ENCODE measurements at places on chromosomes 12 and 14.

GRCh38 chr12:13045816-13046215, 1.6 kb downstream of the FAM234B start:
- no peak for DNase-seq

DNA sequence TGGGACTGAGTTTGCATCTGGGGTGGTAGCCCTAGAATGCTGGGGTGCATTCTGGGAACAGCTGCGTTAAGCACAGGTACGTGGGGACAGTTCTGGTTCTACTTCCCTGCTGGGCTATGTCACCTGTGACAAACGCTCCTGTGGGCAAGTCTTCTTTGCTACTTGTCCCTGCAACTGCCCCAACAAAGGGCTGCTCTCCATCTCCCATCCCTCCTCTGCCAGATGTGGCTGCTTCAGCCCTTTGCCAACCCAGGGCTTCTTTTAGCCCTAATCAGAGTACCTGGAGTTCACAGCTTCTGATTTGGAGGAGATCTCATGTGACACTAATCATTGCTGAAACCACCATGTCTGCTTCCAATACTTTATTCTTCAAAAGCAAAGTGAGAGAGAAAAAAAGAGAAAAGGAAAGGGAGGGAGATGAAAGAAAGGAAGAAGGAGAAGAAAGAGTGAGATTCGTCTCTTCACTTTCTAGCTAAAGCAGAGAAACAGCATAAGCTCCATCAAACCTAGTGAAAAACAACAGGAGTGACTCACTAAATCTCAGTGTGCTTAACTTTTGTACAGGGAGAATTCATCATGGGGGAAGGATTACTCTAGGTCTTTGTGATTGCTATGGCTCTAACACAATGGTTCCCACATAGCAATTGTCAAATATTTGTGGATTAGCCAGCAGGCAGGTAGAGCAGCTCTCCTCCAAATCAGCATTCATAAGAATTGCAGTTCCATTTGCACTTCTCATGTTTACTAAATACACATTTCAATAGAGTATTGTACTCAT, 174.8 kb downstream of the LRIG3 start:
- no peak for DNase-seq

- DNase-seq: no peak
Measured at GRCh38 chr14:101586531-101587430, 25.5 kb downstream of the DIO3 start.

- DNase-seq: no peak
Measured at GRCh38 chr14:102759456-102760187, 17.6 kb upstream of the TRAF3 start.

All from cortex of kidney (tissue), 1 donor.